Femur (tissue), 1 donor: ENCODE measurements at places on chromosomes 12 and 14.

- DNase-seq: no peak
These were observed 46.8 kb upstream of the RBM19 start for GRCh38 chr12:114012744-114013431.

DNA sequence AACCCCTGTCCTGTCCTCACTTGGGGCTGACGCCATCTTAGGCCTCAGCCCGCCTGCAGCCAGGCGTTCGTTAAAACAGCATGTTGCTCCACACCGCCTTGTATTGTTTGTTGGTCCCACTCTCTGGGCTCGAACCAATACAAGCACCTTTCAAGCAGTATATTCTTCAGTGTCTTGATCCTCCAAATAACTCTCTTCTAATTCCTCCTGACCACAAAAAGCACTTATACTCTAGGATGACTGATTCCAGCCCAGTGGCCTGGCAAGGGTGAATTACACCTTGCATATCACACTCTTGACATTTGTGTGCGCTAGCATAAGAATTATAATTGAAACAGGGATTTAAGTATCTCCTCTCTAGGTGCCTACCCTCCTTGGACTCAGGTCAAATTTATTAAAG lies 7.1 kb downstream of the CCER1 start:
- DNase-seq: no peak

DNA sequence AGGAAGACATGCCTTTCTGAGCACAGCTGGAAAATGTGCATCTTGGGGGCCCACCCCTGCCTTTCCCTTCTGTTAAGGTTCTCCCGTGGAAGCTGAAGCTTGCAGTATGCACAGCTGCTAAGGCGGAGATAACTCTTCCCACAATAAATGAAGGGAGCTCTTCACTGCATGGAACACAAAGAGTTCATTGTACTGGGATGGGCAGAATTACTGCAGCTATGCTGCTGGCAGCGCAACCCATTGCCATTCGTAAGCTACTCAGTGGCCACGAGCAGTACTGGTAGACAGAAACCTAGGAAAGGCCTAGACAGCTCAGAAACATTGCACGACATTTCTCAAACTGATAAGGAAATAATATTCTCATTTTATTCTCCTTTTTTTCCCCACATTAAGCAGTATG lies 310.2 kb downstream of the MDGA2 start:
- DNase-seq: no peak

DNA sequence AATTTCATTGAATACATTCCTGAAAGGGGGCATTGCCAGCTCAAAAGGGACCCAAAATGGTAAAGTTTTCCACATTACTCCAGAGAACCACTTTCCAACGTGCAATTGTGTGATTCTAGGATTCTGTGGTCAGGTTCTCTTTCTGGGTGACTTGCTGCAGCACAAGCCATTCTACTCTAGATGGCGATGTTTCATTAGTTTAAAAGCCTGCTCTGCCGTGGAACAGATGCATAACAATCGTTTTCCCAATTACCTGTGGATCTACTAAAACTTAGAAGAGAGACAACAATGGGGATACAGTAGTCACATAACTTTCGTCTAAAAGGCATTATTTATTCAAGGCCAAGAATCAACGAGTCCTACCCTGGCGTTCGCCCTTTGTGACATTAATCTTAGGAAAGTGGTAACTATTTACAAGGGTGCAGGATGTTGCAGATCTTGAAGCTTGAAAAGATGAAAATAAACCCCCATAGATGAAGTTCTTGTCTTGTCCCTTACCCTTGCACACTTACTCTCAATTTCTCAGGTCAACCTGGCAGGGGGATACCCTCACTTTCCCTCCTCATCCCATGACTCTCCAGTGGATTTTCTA lies 400.9 kb downstream of the SNAPC1 start:
- peak; percentile 25 for DNase-seq

GRCh38 chr14:59247801-59248584 lies 59.5 kb downstream of the DAAM1 start:
- DNase-seq: no peak

- no peak for DNase-seq
These were observed 17.4 kb downstream of the EXD2 start for GRCh38 chr14:69208666-69209065.

DNA sequence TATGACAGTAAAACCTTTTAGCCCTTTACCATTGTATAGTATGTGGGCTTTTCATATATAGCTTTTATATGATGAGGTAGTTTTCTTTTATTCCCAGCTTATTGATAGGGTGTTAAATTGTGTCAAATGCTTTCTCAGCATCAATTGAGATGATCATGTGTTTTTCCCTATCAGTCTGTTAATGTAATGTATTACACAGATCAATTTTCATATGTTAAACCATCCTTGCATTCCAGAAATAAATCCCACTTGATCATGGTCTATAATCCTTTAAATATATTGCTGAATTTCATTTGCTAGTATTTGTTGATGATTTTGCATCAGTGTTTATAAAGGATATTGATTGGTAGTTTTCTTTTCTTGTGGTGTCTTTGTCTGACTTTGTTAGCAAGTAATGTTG lies 603.9 kb downstream of the TRHDE start:
- no peak for DNase-seq

DNA sequence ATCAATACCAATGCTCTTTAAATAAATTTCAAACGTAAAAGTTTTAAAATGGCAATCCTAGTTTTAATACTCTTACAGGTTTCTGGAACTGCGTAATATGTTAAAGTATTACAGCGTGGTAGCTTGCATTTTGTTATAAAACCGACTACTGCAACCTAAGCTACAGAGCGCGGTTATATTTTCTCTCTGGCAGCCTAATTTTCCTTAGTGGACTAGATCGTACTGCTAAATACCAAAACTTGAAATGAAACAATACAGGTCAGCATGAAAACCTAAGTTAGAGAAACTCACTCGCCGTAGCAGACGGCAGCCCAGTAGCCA lies 1.2 kb downstream of the CCDC92 start:
- no peak for DNase-seq

GRCh38 chr14:52189325-52189724 lies 78.2 kb upstream of the PTGDR start:
- DNase-seq: no peak

- DNase-seq: no peak
These were observed 12.0 kb upstream of the PCNX4 start for GRCh38 chr14:60079723-60080122.

DNA sequence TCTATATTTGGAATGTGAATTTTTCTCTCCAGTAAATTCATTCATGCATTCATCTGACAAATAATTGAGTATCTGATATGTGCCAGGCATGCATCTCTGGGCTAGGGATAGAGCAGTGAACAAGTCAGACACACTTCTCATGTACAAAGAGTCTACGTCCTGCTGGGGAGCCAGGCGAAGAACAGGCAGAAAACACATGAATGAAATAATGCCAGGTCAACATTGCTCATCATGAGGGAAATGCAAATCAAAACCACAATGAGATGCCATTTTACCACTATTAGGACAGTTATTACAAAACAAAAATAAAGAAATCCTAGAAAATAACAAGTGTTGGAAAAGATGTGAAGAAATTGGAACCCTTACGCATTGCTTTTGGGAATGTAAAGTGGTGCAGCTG lies 90.3 kb downstream of the PAX9 start:
- no peak for DNase-seq

DNA sequence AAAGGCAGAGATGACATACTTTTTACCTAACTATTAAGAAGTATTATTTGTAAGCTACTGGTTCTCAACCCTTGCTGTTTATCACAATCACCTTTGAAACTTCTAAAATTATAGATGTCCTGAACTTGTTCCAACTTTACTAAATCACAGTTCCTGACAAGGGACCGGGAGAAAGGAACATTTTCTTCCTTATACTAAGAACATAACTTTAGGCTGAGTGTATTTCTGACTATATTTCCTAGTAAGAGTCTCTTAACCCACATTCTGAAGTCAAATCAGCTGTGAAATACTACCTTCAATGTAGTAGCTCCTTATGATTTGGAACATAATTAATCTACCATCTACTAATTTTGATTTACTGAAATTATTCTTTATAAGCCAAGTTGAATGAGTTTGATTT lies 80.2 kb downstream of the BAZ1A start:
- no peak for DNase-seq

DNA sequence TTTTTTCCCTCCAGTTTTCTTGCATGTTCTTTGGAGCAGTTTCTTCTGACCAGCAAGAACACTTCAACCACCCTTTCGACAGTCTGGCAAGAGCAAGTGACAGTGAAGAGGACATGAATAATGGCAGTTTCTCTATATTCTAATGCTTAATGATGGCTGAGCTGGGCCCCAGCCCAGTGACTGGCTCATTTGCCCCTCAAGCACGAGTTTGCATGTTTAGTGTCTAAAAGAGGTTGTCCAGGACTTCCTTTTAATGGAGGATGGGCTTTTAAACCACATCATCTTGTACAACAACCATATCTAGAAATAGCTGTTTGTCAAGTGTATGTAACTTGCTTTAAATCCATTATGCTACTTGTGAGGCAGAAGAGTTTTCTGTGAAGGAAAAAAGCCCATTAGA lies 28.4 kb downstream of the RAD9B start:
- DNase-seq: no peak

GRCh38 chr14:72730468-72730867 lies 163.4 kb downstream of the DPF3 start:
- no peak for DNase-seq

- no peak for DNase-seq
These were observed 4.0 kb upstream of the CNTN1 start for GRCh38 chr12:40688085-40688725.

DNA sequence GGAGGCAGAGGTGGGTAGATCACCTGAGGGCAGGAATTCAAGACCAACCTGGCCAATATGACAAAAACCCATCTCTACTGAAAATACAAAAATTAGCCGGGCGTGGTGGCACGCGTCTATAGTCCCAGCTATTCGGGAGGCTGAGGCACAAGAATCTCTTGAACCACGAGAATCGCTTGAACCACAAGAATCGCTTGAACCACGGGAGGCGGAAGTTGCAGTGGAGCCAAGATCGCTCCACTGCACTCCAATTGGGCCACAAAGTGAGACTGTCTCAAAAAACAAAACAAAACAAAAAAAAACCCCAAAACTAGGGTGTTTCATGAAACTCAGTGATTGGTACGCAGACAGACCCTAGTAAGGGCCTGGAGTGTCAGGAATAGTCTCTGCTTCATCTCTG lies 6.4 kb upstream of the ARF6 start:
- DNase-seq: no peak

DNA sequence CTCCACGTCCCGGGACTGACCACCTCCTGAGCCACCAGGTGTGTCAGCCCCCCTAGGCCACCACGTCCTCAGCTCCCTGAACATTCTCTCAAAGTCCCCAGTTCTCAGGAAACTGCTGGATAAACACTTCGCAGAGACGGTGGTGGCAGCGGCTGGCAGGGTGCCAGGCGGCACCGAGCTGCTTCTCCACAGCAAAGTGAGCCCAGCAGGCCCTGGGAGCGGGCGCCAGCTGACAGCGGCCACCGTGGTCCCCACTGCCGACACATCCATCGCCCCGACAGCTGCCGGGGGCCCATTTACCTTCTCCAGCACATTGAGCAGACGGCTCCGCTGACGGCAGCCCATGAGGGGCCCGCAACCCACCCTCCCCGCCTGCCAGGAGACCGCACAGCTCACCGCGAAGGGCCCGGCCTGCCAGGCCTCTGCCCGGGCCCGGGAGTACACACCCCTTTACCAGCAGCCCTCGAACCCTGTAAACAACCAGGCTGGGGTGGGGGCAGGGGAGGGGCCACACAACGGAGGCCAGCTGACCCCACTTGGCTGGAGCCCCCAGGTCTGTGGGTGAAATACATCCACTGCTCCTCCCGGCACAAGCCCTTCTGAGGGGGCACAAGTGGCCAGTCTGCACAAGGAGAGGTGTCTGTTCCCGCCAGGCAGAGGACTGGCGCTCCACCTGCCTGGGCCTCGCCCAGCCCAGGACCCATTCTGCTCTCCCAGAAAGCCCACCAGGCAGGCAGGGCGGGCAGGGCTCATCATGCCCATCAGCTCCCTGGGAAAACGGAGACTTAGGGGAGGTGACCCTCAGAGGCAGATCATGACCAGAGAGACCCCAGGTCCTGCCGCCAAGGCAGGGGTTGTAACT lies 10.5 kb downstream of the AKT1 start:
- DNase-seq: no peak

GRCh38 chr12:13039328-13039956 lies 4.7 kb upstream of the FAM234B start:
- DNase-seq: no peak

- no peak for DNase-seq
These were observed 24.5 kb downstream of the GNPTAB start for GRCh38 chr12:101806265-101806664.

GRCh38 chr12:100927826-100928225 lies 133.2 kb downstream of the ANO4 start:
- no peak for DNase-seq

DNA sequence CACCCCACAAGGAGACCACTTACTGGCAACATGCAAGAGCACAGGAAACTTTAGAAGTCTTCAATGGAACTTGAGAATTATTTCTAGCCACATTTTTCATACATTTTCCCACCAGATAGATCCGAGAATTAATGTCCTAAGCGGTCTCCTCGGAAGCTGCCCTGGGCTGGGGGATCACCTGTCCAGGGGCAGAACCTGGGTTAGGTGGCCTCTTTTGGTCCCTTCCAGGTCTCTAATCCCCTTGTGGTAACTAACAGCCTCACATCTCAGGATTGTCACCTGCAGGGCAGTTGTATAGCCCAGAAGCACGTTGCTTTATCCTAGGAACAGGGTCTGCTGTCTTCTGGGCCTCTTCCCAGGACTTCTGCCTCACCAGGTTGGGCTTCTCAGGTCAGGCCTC lies 38.7 kb upstream of the PRMT8 start:
- DNase-seq: no peak

GRCh38 chr14:68008491-68008890 lies 188.9 kb downstream of the RAD51B start:
- no peak for DNase-seq

DNA sequence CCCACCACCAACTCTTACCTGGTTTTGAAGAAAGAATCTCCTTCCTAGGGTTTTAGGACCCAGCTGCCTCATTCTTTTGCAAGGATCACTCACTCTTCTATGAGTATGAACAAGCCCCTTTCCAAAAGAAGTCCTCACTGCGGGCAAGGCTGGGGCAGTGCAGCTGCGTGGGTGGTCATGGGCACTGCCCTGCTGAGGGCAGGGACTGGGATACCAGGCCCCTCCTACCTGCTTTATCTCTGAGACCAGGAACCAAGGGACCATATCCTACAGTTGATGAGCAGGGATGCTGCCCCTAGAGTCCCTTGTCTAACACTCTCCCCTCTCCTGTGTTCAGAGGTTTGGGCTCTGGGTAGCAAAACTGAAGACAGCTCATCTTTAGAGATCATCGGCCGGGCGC lies 20.5 kb downstream of the HPD start:
- no peak for DNase-seq

- DNase-seq: no peak
These were observed 12.0 kb downstream of the MEG3 start for GRCh38 chr14:100837805-100838350.

- no peak for DNase-seq
These were observed 35.1 kb downstream of the CCNK start for GRCh38 chr14:99516156-99516870.

DNA sequence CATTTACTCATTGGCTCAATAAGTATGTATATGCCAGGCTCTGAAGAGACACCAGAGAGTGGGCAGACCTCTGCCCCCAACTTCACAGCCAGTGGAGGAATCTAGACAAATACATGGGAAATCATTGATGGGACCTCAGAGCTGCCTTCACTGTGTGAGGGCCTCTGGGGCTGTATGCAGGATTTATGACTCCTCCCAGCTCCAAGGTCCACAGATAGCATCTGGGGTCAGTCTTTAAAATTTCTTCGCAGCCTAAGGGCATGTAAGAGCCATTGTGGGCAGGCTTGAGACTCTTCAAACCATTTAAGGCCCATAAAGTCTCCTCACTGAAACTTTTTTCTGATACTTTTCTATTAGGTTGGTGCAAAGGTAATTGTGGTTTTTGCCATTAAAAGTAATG lies 125.5 kb downstream of the SPTSSA start:
- no peak for DNase-seq

GRCh38 chr12:94415066-94415465 lies 44.6 kb downstream of the CEP83 start:
- DNase-seq: no peak
